Activated CD8-positive, alpha-beta memory T cell treated with anti-CD3 and anti-CD28 coated beads for 24 hours (primary cell): ENCODE measurements at places on chromosomes 16 and 17.

GRCh38 chr16:46768809-46769208 lies 20.7 kb upstream of the MYLK3 start:
- no peak for DNase-seq

DNA sequence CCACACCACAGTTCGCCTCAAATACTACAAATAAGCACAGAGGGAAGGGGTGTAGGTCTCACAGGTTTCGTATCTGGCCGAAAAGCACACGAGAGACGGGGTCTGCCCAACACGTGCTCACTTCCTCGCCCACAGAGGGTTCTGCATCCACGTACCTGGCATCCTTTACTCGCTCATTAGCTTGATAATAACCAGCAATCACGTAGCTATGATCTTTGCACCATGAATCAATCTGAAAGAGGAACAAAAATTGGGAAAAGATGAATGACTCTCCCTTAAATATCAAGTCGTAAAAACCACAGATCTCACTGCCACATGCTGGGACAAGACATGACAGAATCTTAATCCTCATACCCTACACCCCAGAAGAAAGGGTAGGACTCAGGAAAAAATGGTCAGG lies 10.5 kb downstream of the EMC8 start:
- no peak for DNase-seq

- no peak for DNase-seq
Observed at GRCh38 chr17:82493226-82493781, 26.2 kb upstream of the FOXK2 start.

DNA sequence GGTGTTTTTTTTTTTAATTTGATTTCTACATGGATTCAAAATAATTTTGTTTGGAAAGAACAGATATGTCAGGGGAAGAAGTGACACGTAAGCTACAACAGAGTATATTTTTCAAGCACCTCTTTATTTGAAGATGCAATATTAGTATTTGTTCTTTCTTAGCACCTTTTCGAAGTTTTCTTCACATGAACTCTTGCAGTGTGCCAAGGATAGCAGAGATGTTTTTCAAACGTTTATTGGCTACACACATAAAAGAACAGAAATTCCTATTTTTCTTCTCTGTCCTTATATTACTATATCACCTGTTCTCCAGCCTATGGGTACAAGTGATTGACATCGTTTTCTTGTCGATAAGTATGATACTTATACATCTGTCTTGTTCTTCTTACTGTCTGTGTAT lies 192.7 kb upstream of the TBX2 start:
- DNase-seq = no peak
